ENCODE measurements at places on chromosomes 16 and 17.
A peak's percentile ranks its signal among the peaks of the same experiment; 100 is the strongest.

- no peak overlapping the region for H3K27ac ChIP-seq
- peaks cover 5% of the 10 kb centered on the region for H3K4me1 ChIP-seq
- H3K27me3 ChIP-seq, result no peaks in the 10 kb centered on the region
- no peak overlapping the region for H3K4me3 ChIP-seq
Measured at GRCh38 chr17:32783602-32784001, 93.3 kb downstream of the MYO1D start.

GRCh38 chr17:47741109-47741792, 8.2 kb downstream of the TBX21 start:
- no peaks in the 10 kb centered on the region for H3K36me3 ChIP-seq
- no peaks in the 10 kb centered on the region for H3K4me1 ChIP-seq
- DNase-seq, result no peak
- H3K27me3 ChIP-seq, result no peaks in the 10 kb centered on the region
- H3K27ac ChIP-seq, result no peak overlapping the region

- H3K4me1 ChIP-seq, result peaks cover 22% of the 10 kb centered on the region
- H3K27ac ChIP-seq, result no peak overlapping the region
- no peaks in the 10 kb centered on the region for H3K27me3 ChIP-seq
- no peaks in the 10 kb centered on the region for H3K36me3 ChIP-seq
Measured at GRCh38 chr16:84841787-84842300, 22.1 kb downstream of the CRISPLD2 start.

DNA sequence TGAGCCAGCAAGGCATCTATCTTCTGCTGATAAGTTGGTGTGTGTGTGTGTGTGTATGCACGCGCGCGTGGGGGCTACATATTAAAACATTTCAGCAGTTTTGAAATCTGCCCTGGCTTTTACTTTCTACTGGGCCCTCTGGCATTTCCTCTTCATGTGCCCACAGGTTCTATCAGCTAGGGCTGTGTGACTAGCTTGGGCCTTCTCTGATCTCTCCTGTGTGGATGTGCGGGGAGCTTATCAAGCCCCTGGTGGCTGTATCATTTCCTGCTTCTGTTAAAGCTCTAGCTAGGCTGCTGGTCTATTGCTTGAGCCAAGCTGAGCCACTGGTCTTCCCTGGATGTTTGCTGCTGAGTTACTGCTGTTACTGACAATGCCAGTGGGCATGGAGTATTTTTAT, 132.5 kb downstream of the AATF start:
- no peak overlapping the region for H3K27ac ChIP-seq
- no peaks in the 10 kb centered on the region for H3K27me3 ChIP-seq
- peaks cover under 1% of the 10 kb centered on the region for H3K36me3 ChIP-seq
- no peaks in the 10 kb centered on the region for H3K4me1 ChIP-seq
- no peak overlapping the region for H3K4me3 ChIP-seq

DNA sequence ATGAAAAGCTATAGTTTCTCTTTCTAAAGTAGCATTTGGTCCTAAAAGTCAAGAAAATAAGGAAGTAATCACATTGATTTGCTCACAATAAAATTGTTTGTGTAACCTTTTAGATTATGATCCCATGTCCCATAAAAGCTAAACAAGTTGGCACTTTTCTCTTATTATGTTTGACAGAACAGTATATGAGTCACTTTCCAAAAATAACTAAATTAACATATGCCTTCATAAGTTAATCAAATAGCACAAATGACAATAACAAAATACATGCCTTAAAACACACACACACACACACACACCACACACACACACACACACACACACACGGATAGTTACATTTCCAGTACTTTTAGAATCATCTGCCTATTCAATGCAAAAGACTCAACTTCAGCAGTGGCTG, 2.8 kb downstream of the MED13 start:
- peak overlapping the region; percentile 91 for H3K27ac ChIP-seq
- DNase-seq, result no peak
- H3K36me3 ChIP-seq, result peaks cover 3% of the 10 kb centered on the region
- H3K4me1 ChIP-seq, result peaks cover 62% of the 10 kb centered on the region

DNA sequence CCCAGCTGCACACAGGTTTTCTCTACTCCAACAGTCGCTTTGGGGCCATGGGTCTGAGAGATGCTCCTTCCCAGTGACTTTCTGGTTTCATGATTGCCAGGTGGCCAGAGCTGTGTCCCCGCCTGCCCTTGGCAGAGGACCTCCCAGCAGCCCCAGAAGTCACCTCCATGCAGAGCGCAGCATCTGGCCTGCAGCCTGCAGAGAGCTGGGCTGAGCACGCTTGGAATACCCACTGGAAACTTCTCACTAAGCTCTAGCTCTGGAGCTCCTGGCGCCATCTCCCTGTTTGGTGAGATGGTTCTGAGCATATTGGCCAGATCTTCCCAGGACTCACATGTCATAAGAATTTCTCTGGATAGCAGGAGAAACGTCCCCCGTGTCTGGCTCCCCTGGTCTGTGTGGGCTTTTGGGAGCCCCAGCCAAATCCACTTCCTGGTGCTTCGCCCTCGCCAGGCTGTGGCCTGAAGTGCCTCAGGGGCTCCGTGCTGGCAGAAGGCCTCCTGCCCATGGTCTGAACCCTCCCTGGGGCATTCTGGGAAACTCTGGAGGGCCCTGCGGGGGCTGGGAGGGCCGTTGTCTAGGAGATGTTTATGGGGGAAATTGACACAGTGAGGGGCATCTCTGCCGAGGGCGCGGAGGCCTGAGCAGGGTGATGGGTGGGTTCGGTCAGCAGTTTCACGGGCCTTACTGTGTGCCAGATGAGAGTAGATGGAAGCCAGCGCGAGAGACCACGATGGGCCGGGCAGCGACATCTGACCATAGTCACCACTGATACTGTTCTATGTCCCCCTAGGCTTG, 73.2 kb upstream of the CIBAR2 start:
- H3K4me1 ChIP-seq, result peaks cover 30% of the 10 kb centered on the region
- no peaks in the 10 kb centered on the region for H3K36me3 ChIP-seq
- DNase-seq, result no peak
- H3K4me3 ChIP-seq, result no peak overlapping the region
- no peak overlapping the region for H3K27ac ChIP-seq

DNA sequence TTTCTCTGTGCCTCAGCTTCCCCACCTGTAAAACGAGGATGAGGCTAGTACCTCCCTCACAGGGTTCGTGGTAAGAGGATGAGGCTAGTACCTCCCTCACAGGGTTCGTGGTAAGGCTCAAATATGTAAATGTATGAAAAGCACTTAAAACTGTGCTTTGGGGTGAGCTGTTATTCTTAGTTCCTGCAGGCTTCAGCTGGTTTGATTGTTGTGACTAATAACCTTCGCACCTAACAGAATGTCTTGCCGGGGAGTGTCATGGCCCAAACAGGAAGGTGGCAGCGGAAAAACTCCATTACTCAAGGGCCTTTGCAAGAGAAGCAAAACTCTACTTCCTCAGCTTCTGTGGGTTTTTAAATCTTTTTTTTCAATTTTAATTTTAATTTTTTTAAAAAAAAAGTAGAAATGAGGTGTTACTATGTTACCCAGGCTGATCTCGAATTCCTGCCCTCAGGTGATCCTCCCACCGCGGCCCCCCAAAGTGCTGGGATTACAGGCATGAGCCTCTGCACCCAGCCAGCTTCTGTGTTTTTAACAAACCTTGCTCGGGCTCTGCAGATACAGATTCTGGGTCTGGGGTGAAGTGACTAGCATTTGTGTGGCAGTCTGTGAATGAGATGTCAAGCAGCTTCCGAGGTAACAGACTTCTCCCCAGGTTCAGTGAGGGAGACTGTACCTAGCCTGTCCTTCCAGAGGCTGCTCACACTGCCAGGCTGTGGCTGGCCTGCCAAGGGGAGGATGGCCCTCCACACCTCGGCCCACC, 103.0 kb downstream of the RAB11FIP4 start:
- no peaks in the 10 kb centered on the region for H3K4me1 ChIP-seq
- H3K27me3 ChIP-seq, result no peaks in the 10 kb centered on the region
- H3K27ac ChIP-seq, result no peak overlapping the region
- H3K4me3 ChIP-seq, result no peak overlapping the region
- no peak for DNase-seq
- H3K36me3 ChIP-seq, result no peaks in the 10 kb centered on the region

DNA sequence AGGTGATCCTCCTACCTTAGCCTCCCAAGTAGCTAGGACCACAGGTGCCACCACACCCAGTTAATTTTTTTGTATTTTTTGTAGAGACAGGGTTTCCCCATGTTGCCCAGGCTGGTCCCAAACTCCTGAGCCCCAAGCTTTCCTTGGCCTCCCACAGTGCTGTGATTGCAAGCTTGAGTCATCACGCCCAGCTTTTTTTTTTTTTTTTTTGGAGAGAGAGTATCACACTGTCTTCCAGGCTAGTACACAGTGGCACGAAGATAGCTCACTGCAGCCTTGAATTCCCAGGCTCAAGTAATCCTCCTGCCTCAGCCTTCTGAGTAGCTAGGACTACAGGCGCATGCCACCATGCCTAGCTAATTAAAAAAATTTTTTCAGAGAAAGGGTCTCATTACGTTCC, 27.2 kb downstream of the HEATR9 start:
- peaks cover 81% of the 10 kb centered on the region for H3K36me3 ChIP-seq
- no peaks in the 10 kb centered on the region for H3K27me3 ChIP-seq
- H3K4me1 ChIP-seq, result no peaks in the 10 kb centered on the region
- H3K27ac ChIP-seq, result no peak overlapping the region
- no peak overlapping the region for H3K4me3 ChIP-seq

GRCh38 chr16:48580925-48581500, 29.0 kb downstream of the N4BP1 start:
- DNase-seq, result no peak

- no peak for DNase-seq
- H3K27me3 ChIP-seq, result no peaks in the 10 kb centered on the region
- no peaks in the 10 kb centered on the region for H3K4me1 ChIP-seq
- no peak overlapping the region for H3K27ac ChIP-seq
- H3K4me3 ChIP-seq, result no peak overlapping the region
Measured at GRCh38 chr17:33925649-33926048, 329.4 kb upstream of the CCL2 start.

DNA sequence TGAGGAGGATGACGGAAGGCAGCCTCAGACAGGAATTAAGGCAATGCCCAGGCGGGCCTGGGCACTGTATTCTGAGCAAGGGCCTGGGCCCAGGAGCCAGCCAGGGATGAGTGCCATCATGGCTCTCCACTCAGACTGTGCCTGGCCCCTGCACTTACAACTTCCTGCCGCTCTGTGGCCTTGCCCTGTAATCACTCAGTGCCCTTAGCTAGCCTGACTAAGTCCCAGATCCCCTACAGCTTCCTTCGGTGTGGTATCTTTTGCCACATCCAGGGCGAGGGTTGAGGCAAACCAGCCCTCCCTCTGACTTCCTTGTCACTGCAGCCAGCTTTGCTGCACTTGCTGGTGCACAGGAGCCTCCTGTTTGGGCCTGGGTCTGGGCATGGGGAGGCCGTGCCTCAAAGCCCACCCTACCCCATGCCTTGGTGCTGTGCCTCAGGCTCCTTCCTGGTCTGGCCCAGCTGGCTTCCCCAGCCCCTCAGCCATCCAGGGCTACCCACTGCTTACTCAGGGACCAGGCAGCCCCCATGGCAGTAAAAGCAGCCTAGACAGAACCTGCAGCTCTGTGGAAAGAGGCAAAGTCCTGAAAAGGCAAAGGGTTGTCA, 9.3 kb downstream of the SLC46A1 start:
- no peaks in the 10 kb centered on the region for H3K4me1 ChIP-seq
- H3K27me3 ChIP-seq, result no peaks in the 10 kb centered on the region
- DNase-seq, result no peak
- peaks cover 30% of the 10 kb centered on the region for H3K36me3 ChIP-seq
- no peak overlapping the region for H3K4me3 ChIP-seq

DNA sequence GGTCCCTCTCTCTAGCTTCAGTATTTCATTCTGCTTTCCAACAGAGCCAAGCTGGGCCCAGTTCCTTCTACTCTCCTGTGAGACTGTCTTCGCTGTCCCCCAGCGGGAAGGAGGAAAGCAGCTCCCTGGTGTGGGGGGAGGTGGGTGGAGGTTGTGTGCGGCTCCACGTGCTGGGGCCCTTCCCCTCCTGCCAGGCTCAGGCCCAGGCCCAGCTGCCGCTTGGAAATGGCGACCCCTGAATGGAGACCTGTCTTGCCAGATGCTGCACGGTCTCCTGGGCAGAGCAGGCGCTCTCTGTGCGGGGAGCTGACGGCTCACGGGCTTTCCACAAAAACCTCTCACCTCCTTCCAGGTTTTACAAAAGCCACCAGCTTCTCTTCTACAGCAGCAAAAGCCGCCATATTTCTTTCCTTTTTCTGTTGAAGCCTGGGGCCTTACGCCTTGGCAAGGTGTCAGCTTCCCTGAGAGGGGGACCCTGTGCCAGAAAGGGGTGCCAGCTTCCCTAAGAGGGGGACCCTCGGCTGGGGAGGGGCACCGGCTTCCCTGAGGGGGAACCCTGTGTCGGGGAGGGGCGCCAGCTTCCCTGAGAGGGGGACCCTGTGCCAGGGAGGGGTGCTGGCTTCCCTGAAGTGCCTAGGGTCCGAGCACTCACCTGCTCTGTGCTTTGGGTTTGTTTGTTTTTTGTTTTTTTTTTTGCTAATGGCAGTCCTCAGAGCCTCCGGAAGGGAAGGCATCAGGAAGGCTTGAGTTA, 47.5 kb downstream of the ZNF778 start:
- no peaks in the 10 kb centered on the region for H3K27me3 ChIP-seq
- no peaks in the 10 kb centered on the region for H3K4me1 ChIP-seq
- no peak for DNase-seq
- H3K27ac ChIP-seq, result no peak overlapping the region
- no peak overlapping the region for H3K4me3 ChIP-seq

DNA sequence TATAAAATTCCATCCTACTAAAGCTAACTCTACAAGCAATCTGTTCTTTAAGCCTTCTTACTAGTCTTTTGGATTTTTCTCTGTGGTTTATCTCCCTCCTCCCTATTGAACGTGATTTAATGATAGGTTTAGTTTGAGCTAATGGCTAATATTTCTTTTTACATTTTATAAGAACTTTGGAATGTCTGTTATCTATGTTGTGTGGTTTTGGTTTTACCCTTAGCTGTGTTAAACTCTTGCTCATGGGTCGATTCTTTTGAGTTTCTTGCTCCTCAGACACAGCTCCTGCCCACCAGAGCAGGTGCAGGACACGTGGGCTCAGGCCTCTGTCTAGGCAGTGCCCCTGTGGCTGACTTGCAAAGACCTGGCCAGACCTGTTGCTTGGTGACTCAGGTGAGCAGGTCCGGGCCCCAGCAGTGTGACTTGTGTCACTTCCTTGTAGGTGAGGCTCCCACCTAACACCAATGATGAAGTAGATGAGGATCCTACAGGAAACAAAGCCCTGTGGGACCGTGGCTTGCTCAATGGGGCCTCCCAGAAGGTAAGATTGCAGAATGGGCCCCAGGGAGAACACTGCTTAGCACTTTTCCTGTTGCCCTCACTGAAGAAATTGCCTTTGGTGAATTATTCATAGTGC, 45.1 kb downstream of the SF3B3 start:
- H3K27me3 ChIP-seq, result no peaks in the 10 kb centered on the region
- H3K27ac ChIP-seq, result no peak overlapping the region
- H3K4me1 ChIP-seq, result peaks cover 15% of the 10 kb centered on the region
- H3K4me3 ChIP-seq, result no peak overlapping the region
- H3K36me3 ChIP-seq, result peaks cover 88% of the 10 kb centered on the region
- no peak for DNase-seq

DNA sequence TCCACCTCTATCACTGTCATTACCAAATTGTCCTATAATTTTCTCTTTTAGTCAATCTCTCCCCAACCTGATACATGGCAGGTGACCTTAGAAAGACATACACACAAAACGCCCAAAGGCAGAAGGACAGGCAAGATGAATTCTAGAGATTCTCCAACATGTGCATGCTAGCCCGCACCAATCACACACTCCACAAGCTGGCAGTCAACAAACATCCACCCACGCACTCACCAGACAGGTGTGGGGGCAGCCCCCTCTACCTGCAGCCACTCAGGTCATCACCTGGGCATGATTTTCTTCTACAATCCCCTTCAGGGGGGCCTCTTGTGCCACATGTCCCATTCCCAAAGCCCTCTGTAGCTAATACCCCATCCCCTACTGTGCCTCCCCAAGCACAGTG, 9.5 kb downstream of the MPP2 start:
- H3K27me3 ChIP-seq, result no peaks in the 10 kb centered on the region
- peaks cover 15% of the 10 kb centered on the region for H3K36me3 ChIP-seq
- peaks cover 5% of the 10 kb centered on the region for H3K4me1 ChIP-seq
- H3K27ac ChIP-seq, result no peak overlapping the region
- H3K4me3 ChIP-seq, result no peak overlapping the region
- no peak for DNase-seq
